ENCODE measurements at places on chromosomes 6 and 20. TPM values are rescaled to one million over a fixed set of nuclear protein-coding genes. Genes with fewer than 3 reads are reported as not detected.

BFSP1 gene
- total RNA-seq, result 2.5 TPM

TRIM38 gene
- total RNA-seq, result 0.92 TPM

LGSN gene
- total RNA-seq, result under 0.01 TPM

SLC25A27 gene
- total RNA-seq, result 32.1 TPM

FAM162B gene
- total RNA-seq, result 2.8 TPM
